H1 (cell line): ENCODE measurements at places on chromosomes 1 and 21.

DNA sequence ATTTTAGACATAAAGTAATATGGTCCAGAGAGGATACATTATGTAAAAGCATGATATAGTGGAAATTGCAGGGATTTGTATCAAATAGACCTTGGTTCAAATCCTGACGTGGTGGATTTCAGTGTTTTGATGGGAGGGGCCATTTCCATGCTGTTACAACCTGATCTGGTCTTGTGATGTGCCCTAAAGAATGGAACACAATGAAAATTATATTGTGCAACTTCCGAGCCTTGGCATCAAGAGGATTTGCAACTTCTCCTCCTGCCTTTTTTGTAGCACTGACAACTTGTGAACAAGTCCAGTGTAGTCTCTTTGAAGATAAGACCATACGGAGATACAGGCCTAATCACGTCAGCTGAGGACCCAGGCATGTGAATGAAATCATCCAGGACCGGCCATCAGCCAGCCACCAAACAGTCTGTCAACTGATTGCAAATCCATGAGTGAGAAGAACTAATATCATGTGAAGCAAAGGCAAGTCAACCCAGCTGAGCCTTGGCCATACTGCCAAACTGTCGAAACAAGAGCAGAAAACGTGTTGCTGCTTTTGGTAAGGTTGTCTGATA is 412.1 kb downstream of the DPYD start:
- no peak for DNase-seq
- H3K36me3 ChIP-seq = no peaks in the 10 kb centered on the region
- H3K4me1 ChIP-seq = no peaks in the 10 kb centered on the region
- H3K27ac ChIP-seq = no peak overlapping the region
- H3K27me3 ChIP-seq = no peaks in the 10 kb centered on the region
- no peak overlapping the region for H3K4me3 ChIP-seq

DNA sequence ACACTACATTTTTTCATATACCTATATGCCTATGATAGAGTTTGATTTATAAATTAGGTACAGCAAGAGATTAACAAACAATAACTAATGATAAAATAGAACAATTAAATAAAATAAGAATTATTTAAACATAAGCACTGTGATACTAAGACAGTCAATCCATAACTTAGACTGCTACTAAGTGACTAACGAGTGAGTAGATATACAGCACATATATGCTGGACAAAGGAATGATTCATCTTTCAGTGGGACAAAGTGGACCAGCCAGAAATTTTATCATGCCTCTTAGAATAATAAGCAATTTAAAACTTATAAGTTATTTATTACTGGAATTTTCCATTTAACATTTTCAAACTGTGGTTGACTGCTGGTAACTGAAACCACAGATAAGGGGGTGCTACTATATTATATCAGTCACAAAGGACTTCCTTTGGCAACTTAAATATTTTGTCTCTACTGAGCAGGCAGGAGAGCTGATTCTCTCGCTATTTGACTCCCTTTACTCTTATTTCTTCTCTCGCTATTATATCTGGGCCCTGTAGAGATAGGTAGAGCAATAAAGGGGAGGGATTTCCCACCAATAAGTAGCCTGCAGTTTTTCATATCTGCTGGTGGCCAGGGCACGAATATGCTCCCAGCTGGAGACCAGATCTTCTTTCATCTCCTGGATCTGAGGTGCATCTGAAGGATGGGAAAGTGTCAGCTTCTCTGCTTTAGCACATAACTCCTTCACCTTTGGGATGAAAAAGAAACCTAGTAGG is 10.8 kb downstream of the SPTA1 start:
- no peaks in the 10 kb centered on the region for H3K36me3 ChIP-seq
- no peaks in the 10 kb centered on the region for H3K4me1 ChIP-seq
- H3K27me3 ChIP-seq = no peaks in the 10 kb centered on the region
- DNase-seq = no peak
- no peak overlapping the region for H3K27ac ChIP-seq
- H3K4me3 ChIP-seq = no peak overlapping the region

DNA sequence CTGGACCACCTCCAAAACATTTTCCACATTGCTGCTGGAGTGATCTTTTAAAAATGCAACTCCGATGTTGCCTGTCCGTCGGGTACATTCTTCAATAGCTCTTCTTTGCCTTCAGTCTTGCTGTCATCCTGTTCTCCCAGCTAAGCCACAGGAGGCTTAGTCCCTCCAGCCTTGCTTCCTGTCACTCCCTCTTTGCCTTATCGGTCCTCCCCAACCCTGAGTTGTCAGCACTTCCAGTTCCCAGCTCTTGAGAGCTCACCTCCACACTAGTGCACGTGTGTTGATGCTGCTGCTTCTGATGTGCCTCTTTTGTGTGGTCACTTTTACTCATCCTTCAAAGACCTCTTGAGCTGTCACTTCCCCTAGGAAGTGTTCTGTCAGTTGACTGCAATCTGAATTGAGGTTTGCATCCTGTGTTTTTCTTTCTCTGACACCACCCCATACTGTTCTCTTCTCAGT is 15.3 kb downstream of the UCK2 start:
- DNase-seq = no peak
- no peak overlapping the region for H3K4me3 ChIP-seq
- peaks cover 16% of the 10 kb centered on the region for H3K4me1 ChIP-seq
- no peak overlapping the region for H3K27ac ChIP-seq
- H3K36me3 ChIP-seq = no peaks in the 10 kb centered on the region
- no peaks in the 10 kb centered on the region for H3K27me3 ChIP-seq

DNA sequence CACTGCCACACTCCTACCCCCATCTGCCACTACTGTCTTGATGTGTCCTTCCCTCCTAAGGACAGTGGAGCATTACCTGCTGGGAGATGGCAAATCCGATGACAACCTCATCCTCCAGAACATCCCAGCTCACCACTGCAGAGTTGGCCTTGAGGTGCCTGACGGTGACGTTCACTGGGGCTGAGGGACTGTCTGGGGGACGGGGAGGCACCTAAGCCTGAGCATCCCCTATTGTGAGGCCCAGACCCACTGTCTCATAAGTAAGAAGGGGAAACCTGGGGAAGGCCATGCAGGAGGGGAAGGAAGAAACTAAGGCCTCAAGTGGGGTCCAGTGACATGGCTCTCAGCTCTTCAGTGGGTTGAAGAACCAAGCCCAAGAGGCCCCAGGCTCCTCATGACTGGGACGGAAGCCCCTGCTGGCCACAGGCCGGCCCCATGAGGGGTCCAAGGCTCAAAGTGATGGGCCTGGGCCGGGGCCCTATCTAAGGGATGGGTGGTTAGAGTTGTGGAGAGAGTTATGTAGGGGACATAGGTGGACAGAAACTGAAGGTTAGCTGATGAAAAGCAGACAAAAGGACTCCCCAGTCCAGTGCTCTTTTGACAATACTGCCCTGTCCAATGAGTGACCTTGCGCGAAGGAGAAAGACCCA is 1.8 kb downstream of the FNDC5 start:
- H3K27me3 ChIP-seq = peaks cover 29% of the 10 kb centered on the region
- DNase-seq = no peak
- H3K4me1 ChIP-seq = peaks cover 15% of the 10 kb centered on the region
- no peak overlapping the region for H3K27ac ChIP-seq
- H3K36me3 ChIP-seq = no peaks in the 10 kb centered on the region
- no peak overlapping the region for H3K4me3 ChIP-seq

GRCh38 chr1:10288029-10288615 is 77.8 kb downstream of the KIF1B start:
- no peak overlapping the region for H3K27ac ChIP-seq
- H3K4me1 ChIP-seq = no peaks in the 10 kb centered on the region
- no peaks in the 10 kb centered on the region for H3K27me3 ChIP-seq
- no peak overlapping the region for H3K4me3 ChIP-seq
- no peak for DNase-seq
- H3K36me3 ChIP-seq = peaks cover 41% of the 10 kb centered on the region
